ENCODE measurements at places on chromosomes 3 and 15. TPM values are rescaled to one million over a fixed set of nuclear protein-coding genes. Genes with fewer than 3 reads are reported as not detected.

- DNase-seq = no peak
Observed at GRCh38 chr3:136728473-136728872, 23.7 kb downstream of the STAG1 start.

- DNase-seq = no peak
Observed at GRCh38 chr3:108106031-108106430, 15.2 kb upstream of the CD47 start.

DNA sequence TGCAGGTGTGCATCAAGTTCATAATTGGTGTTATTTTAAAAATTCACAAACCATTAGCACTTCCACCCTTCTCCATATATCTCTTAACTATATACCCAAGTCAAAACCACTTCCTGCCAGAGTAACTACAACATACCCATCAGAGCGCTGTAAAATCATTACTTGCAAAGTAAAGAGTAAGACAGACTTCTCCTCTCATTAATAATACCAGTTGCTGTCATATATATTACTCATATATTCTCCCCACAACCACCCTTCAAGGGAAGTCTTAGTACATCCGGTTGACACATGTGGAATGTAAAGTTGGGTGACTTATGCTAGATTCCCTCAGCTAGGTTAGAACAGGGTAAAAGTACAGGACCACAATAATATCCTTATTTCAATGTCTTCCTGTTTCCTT lies 5.6 kb downstream of the TERC start:
- DNase-seq = no peak

GRCh38 chr15:95626501-95627361 lies 703.8 kb upstream of the NR2F2 start:
- DNase-seq = peak; percentile 67

DNA sequence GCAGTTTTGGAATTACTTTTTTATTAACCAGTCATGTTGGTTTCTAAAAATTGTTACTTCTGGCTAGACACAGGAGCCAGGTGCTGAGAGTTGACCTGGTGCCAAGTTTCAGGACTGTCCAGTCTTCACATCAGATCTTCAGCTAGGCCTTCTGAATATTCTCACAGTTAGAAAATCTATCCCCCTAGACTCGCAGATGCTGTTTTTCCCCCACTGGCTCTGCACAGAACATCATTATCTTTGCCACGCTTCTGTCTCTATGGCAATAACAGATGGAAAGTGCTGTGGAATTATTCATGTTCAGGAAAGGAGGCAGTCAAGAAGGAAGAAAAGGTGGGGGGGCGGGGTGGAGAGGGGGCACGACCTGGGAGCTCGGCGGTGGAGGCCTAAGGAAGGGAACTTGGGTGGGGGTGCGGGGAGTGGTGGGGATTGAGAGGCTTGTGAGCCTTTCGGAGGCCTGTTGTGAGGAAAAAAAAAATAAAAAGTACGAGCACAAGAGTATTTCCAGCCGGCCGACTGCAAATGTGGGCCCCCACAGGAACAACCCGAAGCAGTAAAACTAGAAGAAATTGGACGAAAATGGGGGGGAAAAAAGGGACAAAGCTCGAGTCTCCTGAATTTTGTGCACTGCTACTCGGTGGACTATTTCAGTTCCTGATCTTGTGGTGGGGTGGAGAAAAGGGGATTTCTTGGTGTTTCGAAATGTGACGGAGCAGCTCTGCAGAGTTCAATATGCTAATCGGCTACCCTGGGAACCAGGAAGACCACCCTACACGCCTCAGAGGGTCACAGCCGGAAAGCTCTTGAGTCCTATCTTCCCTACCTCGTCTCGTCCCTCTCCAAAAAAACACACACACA lies 1.5 kb upstream of the SKIL start:
- DNase-seq = peak; percentile 88

The EFCC1 gene
- 1.3 TPM for total RNA-seq

GRCh38 chr3:124761250-124761796 lies 31.1 kb downstream of the UMPS start:
- DNase-seq = peak; percentile 94

GRCh38 chr3:31648286-31648968 lies 115.7 kb downstream of the STT3B start:
- DNase-seq = no peak

DNA sequence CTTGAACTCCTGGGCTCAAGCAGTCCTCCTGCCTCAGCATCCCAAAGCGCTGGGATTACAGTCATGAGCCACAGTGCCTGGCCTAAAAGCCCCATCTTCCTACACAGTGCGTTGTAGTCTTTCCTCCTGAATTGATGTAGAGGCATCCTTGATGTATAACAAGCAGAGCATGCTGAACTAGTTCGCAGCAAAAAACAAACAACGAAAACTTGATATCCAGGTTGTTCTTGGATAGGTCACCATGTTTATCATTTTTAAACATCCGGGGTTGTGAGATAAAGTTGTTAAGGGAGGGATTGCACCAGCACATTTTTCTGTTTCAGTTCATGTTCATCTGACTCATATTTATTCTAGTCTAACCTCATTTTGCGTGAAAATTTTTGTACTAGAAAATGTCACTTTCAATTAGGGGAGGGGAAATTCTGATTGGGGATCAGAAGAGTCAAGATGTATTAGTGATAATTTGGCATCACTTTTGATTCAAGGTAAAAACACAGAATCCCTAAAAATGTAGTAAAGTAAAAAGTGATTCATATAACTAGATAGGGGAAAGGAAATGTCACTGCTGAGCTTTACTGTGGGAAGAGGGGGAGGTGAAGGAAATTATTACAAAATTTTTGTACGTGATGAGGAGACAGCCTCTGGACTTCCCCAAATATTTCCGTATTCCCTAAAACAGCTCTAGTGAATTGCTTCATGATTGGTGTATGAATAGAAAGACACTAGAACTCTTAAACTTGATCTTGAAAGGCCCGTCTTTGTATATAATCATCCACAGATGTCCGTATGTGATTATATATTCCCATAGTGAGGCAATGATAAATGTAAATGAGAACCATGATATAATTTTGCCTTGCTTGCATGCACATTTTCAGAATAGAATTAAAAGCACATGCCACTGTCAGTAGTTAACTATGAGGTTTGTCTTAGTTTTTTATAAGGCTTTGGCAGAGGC lies 22.9 kb downstream of the RAB8B start:
- DNase-seq = peak; percentile 75

- DNase-seq = no peak
Observed at GRCh38 chr3:72065236-72065635, 280.3 kb upstream of the PROK2 start.

GRCh38 chr15:44595246-44595645 lies 58.3 kb downstream of the EIF3J start:
- no peak for DNase-seq

The ITIH1 gene
- not detected for total RNA-seq

DNA sequence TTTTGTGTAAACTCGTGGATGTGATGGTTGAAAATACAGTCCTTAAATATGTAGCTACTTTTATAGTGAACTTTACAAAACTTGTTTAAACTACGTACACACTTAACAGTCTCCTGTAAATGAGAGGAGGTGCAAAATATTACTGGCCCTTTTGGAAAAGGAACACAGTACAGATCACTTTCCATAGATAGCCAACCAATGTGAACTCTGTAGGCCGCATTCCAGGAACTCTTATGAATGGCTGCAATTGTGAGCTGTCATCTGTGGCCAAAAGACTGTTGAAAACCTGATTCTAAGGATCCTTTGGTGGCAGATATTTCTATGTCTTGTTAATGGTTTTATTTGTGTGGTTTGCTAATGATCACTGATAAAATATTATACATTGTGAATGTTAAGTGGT lies 6.2 kb downstream of the TSC22D2 start:
- DNase-seq = peak; percentile 85

The BMF gene
- total RNA-seq = 20.1 TPM

The HESX1 gene
- 1.5 TPM for total RNA-seq

DNA sequence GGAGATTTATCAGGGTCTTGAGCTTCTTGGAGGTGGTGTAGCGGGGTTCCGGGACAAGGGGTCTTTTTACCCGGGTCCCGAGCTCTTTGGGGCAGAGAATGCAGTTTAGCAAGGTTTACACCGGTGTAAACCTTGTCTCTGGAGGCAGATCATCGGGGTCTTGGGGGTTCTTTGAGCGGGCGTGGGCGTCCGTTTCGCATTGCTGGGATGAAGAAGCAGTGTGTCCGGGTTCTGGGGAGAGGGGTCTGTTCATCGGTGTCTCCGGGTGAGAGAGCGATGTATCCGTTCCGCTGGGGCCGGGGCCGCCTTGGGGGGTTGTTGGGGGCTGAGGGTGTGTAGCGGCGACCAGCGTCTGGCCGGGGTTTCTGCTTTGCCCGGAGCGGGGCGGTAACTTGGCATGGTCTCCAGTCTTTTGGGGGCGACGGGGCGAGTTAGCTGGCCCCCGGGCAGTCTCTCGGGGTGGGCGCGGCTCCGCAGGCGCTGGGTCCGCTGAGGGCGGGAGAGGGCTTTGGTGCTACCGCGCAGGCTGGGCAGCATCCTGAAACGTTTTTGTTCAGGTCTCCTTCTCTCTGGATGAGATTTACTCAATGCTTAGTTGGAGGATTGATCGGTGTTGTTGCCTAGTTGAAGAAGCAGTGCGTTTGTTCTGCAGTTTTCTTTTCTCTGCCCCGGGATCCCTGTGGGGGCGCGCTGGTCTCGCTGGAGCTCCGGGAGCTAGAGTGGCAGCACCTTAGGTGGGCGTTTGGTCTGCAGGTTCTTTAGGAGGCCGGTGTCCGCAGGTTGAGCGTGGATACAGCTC lies 843 bp downstream of the GLCE start:
- DNase-seq = peak; percentile 59

DNA sequence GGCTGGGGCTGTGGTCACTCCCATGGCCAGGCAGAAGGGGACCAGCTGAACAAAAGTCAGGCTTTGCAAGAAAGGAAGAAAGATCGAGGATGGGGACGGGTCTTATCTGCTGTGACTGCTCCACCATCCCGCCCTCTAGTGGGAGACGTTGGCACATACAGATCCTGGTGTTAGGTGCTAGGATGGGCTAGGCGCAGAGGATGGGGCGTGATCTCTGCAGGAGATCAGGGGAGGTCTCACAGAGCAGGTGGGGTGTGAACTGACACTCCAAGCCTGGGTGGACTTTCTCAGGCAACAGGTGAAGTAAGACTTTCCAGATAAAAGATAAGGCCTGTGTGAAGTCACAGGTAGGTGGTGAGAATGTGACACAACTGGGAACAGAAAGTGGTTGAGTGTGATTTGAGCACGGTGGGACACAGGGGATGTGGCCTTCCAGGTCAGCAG lies 141.9 kb upstream of the SMAD3 start:
- DNase-seq = peak; percentile 48

The NMD3 gene
- total RNA-seq = 68.2 TPM

The STAC gene
- total RNA-seq = 32.6 TPM

- no peak for DNase-seq
Observed at GRCh38 chr15:87419344-87419743, 837.2 kb downstream of the NTRK3 start.

GRCh38 chr3:111913163-111913763 lies 54.2 kb downstream of the PHLDB2 start:
- DNase-seq = no peak

GRCh38 chr15:60399931-60400330 lies 2.1 kb upstream of the ANXA2 start:
- DNase-seq = no peak

The TMC3 gene
- not detected for total RNA-seq

DNA sequence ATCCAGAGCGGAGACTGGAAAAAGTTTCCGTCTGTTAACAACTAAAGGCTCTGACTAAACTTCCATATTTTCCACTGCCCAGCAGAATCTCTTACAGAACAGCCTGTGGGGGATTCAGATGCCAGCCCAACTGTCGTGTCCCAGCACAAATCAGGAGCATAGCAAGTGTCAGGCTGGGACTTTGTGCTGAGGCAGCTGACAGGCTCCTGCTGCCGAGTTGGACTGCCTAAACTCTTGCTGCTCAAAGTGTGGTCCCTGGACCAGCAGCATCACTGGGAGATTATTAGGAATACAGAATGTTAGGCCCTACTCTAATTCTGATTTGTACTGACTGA lies 31.2 kb upstream of the CMTM7 start:
- no peak for DNase-seq

GRCh38 chr3:4906107-4906621 lies 73.1 kb upstream of the BHLHE40 start:
- no peak for DNase-seq

DNA sequence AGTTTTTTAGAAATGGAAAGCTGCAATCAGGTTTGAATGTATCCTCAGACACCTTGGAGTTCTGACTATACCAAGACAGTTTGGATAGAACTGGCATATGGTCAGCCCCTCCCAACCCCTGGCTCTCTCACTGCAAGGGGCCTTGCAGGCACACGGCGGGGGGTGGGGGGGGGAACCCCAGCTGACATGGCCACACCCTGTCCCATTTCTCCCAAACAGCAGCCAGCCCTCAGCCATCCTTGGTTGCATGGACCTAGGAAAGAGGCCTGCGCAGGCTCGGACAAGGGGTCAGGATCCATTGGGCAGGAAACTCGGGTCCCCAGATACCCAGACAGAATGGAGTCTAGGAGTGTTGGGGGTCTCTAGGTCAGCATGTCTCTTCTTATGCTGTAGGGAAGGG lies 14.5 kb downstream of the CAND2 start:
- no peak for DNase-seq

DNA sequence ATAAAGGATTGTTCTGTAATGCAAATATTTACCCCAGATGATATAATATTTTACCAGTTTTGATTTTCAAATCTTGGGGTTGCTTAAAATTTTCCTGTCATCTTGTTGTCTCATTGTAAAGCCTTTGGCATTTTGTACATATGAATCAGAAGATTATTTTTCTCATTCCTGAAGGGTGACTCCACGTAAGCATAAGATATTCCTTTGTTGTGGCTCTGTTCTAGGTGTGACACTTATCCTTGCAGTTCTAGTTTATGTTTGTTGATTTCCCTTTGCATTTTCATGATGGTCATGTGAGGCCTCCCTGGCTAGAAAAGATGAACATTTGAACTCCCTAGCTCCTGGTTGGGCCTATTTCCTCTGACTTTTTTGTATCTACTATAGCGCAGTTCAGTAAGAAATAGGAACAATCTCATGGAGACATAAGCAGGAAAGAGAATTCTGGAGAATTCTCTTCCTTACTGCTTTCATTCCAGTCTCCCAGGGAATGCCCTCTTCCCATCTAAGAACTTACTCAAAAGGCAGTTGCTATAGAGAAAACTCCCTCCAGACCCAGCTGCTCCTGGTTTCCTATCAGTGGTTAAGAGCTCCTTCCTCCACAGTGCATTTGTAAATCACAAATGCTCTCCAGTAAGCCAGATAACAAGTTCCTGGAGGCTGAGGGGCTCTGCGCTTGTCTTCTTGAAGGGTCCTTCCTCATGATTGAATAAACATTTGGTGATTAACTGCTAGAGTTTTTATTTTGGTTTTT lies 124.7 kb downstream of the WNT5A start:
- DNase-seq = no peak

DNA sequence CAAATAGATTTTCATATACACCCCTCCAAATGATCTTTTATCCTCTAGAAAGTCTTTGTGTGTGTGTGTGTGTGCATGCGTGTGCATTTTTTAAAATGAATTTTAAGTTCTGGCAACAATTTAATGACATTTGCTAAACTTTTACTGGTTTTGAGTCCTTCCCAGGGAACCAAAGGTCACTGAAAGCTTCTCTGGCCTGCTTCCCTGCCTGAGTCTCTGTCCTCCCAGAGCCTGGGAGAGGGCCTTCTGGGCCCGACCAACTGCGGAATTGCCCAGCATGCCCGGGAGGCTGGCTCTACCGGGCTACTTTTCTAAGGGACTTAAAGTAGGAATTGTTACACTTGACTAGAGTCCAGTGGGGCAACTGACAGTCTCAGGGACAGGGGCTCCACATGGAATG lies 7.4 kb upstream of the RBPMS2 start:
- DNase-seq = no peak
